Stimulated activated CD4-positive, alpha-beta T cell treated with anti-CD3 and anti-CD28 coated beads, Interleukin-2, amount 100 ng/mL, for 48 hours (primary cell): ENCODE measurements at places on chromosomes 7 and 10.
A peak's percentile ranks its signal among the peaks of the same experiment; 100 is the strongest.

GRCh38 chr7:23687011-23687410 is 7.0 kb downstream of the FAM221A start:
- no peak for DNase-seq

GRCh38 chr10:110378533-110379108 is 73.9 kb upstream of the SMNDC1 start:
- DNase-seq = no peak

DNA sequence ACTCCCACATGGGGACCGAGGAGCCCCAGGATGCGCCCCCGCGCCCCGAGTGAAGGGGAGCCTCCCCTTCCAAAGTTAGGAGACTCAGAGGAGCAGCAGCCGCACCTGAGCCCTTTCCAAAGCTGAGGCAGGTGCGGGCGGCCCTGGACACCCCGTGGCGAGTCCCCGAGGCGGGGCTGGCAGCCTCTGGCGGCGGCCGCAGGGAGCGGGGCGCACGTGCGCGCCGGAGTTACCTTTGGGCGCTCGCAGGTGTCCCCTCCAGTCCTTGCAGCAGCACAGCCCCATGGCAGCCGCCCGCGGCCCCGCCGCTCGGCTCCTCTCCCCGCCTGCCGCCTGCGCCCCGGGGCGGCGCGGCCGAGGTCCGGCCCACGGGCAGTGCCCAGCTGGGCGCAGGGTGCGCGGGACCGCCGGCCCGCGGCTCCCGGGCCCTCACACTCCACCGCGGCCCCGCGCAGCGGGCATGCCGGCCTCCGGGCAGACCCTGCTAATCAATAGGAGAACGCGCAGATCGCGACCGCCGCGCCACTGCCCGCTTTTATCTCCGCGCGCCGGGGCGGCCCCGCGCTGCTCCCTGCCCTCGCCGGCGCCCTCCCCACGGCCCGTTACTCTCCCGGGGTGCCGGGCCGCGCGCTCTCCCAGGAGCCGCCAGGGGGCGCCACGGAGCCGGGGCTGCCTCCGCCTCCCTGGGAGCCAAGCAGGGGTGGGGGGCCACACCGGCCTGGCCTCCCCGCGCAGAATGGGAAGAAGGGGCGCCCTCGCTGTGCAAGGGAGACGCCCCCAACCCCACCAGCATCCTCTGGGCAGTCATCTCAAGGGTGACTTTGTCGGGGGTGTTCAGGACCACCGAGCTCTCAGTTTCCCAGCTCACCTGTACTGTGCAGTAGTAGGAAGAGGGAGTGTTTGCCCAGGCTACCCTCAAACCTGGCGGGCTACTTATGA is 80.8 kb downstream of the ARHGAP22 start:
- peak; percentile 18 for DNase-seq

GRCh38 chr7:246451-246850 is 43.5 kb upstream of the FOXL3 start:
- no peak for DNase-seq

GRCh38 chr10:43970717-43971116 is 322.0 kb upstream of the ZNF32 start:
- DNase-seq = no peak

GRCh38 chr10:73773152-73773879 is 8.5 kb upstream of the CHCHD1 start:
- no peak for DNase-seq

- no peak for DNase-seq
Measured at GRCh38 chr7:121020249-121020988, 31.9 kb downstream of the CPED1 start.

GRCh38 chr7:48251766-48252165 is 80.5 kb downstream of the ABCA13 start:
- no peak for DNase-seq

- peak; percentile 4 for DNase-seq
Measured at GRCh38 chr7:92955081-92955480, 118.7 kb upstream of the CDK6 start.

GRCh38 chr10:129951101-129951969 is 12.7 kb downstream of the EBF3 start:
- no peak for DNase-seq

- DNase-seq = peak; percentile 73
Measured at GRCh38 chr10:120850911-120851865, at the start of gene WDR11. WDR11 (plus strand) TSS chr10:120851362; CDS start chr10:120851421, 59 bp downstream.

- no peak for DNase-seq
Measured at GRCh38 chr10:77516575-77516974, 121.0 kb downstream of the KCNMA1 start.

DNA sequence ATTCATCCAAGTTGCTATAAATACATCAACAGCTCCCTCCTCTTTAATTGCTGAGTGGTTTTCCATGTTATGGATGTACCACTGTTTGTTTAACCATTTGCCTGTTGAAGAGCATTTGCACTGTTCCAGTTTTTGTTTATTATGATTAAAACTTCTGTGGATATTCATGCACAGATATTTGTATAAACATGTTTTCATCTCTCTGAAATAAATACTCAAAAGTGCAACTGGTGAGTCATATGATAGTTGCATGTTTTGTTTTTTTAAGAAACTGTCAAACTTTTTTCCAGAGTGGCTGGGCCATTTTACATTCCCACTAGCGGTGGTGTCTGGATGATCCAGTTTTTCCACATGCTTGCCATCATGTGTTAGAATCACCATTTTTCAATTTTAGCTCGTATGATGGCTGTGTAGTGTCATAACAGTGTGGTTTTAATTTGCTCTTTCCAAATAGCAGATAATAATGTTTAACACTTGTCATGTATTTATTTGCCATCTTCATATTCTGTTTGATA is 33.6 kb downstream of the MEOX2 start:
- no peak for DNase-seq

DNA sequence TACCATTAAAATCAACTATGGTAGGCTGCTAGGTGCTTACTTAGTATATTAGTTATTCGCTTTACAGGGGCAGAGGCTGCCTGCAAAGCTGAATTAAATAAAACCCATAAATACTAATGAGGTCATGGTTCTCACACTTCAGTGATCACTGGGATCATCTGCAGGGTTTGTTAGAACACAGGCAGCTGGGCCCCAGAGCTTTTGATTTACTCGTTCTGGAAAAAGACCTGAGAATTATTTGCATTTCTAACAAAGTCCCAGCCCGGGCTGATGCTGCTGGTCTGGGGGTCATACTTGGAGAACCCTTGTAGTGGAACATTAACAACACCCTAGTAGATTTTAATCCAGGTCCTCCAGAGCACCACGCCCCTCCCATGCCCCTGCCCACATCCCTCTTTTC is 8.5 kb downstream of the UCN3 start:
- no peak for DNase-seq

DNA sequence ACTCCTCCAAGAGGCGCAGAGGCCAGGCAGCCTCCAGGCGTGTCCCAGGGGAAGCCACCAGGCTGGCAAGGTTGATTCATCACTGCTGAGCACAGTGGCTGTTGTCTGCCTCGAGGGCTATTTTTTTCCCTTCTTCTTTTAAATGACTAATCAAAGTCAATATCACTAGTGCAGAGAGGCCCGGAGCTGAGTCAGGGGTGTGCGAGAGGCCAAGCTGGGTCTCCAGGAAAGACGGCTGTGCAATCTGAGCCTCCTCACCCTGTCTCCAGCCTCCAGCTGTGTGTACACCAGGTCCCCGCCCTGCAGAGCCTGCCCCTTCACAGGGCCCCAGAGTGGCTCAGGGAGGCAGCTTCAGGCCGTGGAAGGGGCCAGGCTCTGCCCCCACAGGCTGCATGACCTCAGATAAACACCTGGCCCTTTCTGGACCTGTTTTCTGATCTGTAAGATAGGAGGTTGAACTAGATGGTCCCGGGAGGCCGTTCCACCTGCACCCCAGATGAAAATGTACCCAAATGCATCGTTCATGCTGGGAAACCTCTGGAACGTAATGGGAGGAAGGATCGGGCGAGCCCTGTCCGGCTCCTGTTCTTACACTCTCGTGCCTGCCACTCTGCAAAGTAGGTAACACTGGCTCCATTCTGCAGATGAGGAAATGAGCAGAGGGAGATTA is 3.7 kb downstream of the STX1A start:
- DNase-seq = peak; percentile 62

GRCh38 chr10:116237970-116238369 is 35.0 kb downstream of the GFRA1 start:
- DNase-seq = no peak

DNA sequence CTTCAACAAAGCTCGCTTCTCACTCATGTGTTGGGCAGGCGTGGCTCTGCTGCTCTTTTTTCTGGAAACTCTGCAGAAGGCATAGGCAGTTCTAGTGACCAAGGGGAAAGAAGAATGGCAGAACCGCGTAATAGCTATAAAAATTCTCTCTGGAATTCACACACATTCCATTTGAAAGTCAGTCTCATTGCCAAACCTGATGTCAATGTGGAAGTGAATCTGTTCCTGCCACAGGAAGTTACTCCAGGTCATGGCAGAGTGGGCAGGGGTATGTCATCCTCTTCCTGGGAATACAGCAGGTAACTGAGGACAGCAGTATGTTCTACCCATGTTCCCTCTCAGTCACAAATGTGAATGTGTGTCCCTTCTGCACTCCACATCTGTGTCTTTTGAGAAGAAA is 8.2 kb upstream of the PAXIP1 start:
- no peak for DNase-seq

- no peak for DNase-seq
Measured at GRCh38 chr7:7919449-7919945, 49.1 kb upstream of the GLCCI1 start.

DNA sequence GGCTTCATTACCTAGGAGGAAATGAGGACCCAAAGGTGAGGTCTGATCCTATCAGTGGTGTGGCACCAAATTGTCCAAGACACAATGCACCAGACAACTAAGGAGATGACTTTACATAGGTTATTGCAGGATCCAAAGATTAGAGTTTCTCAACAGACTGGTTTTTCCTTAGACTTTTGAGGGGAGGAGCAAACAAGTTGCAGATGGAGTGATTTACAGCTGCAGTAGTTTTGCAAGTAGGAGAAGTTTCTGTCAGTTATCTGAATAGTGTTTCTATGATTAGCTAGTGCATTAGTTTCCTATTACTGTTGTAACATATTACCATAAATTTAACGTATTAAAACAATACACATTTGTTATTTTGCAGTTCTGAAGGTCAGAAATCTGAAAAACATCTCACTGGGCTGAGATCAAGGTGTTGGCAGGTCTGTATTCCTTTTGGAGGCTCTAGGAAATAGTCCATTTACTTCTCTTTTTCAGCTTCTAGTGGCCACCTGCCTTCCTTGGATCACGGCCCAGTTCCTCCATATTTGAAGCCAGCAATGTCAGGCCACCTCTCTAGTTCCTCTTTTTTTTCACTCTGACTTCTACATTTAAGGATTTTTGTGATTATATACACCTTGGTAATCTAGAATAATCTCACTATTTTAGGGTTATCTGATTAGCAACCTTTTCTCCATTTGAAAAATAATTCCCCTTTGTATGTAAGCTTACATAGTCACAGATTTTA is 994.9 kb downstream of the REEP3 start:
- DNase-seq = no peak

DNA sequence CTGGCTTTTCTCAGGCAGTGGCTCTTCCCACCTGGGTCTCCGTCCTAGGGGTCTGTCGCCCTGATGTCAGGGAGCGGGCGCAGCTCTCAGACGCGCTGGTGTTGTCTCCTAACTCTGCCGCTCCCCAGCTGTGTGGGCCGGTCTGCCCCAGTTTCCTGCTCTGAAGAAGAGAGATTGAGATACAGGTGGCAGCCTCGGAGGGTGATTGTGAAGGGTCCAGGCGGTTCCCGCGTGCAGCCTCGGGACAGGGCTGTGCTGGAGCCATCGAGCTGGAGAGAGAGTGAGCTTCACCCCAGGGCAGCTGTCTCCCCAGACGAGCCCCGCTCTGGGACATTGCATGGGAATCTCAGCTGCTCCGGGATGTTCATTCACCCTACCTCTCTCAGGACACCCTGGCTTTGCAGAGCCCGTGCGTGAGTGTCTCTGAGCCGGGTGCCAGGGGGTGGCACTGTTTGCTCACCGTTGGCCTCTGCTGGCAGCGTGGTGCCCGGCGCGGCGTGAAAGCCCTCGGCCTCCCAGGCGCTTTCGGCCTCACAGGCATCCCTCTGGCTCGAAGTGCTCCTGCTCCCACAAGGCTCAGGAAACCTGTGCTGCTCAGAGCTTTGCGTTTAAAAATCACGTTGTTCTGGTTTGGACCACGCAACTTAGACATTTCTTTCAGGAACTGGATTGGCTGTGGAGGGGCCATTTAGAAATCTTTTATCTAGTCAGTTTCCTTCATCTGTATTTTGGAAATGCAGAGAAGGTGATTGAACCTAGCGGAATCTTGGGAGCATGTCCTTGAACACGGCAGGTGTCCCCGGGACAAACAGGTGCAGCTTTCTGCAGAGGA is 33.8 kb upstream of the ZFAND2A start:
- DNase-seq = peak; percentile 36

GRCh38 chr7:17580141-17580540 is 281.7 kb downstream of the AHR start:
- no peak for DNase-seq

GRCh38 chr7:13827716-13828115 is 161.8 kb downstream of the ETV1 start:
- DNase-seq = no peak

DNA sequence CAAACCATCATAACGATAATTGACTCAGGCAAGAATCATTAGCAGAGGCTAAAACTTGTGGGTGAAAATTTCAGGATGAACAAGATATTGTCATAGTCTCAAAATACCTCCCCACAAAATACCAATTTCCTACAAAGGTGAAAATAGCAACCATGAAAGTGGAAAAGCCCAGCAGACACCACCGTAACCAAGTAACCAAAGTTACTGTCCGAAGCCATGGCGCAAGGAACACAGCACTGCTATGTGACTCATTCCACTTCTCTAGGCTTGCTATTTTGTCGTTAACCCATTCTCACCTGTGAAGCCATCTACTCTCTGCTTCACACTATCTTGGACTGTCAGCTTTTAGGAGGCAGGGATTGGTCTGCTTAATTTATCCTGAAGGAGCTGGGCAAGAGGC is 113.8 kb upstream of the CACUL1 start:
- DNase-seq = no peak

DNA sequence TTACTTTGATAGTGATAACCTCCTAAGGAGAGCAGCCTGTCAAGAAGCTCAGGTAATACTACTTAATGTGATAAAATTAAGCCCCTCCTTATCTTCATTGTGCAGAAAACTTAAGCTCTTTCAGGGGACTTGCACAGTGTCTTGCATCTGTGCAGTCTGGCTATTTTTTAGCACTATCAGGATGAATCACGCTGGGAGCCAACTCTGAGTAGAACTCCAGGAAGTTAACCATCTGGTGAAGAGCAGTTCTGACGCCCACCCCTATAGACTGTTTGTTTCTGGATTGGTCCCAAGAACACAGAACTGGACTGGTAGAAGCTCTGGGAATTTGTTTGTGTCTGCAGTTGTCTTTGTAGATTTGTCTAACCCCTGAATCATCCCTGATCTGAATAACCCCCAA is 41.9 kb downstream of the AGK start:
- DNase-seq = no peak

DNA sequence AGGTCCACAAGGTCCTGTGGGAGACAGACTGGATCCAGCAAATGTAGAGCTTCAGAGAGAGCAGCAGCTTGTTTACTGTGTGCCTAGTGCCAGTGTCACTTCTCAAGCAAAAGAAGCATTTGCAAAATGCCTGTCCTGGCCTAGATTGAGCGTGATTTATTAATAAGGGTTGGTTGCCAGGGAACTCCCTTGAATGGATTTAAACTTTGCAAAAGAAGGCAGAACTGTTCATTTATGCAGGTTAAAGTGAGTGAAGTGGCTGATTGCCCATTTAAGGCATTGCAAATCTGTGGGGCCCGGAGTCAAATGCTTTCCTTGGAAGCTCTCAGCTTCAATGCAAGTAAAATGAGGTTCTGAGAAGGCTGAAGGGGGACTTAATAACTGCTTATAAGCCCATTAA is 71.3 kb downstream of the CDHR3 start:
- DNase-seq = no peak

GRCh38 chr10:13421382-13421917 is 73.4 kb upstream of the SEPHS1 start:
- DNase-seq = no peak
